ENCODE measurements at places on chromosomes 1 and 21.

- no peak for DNase-seq
Observed at GRCh38 chr1:89611721-89612120, 21.2 kb upstream of the LRRC8C start.

GRCh38 chr21:36422279-36423098 lies 37.3 kb downstream of the CHAF1B start:
- peak; percentile 5 for DNase-seq

DNA sequence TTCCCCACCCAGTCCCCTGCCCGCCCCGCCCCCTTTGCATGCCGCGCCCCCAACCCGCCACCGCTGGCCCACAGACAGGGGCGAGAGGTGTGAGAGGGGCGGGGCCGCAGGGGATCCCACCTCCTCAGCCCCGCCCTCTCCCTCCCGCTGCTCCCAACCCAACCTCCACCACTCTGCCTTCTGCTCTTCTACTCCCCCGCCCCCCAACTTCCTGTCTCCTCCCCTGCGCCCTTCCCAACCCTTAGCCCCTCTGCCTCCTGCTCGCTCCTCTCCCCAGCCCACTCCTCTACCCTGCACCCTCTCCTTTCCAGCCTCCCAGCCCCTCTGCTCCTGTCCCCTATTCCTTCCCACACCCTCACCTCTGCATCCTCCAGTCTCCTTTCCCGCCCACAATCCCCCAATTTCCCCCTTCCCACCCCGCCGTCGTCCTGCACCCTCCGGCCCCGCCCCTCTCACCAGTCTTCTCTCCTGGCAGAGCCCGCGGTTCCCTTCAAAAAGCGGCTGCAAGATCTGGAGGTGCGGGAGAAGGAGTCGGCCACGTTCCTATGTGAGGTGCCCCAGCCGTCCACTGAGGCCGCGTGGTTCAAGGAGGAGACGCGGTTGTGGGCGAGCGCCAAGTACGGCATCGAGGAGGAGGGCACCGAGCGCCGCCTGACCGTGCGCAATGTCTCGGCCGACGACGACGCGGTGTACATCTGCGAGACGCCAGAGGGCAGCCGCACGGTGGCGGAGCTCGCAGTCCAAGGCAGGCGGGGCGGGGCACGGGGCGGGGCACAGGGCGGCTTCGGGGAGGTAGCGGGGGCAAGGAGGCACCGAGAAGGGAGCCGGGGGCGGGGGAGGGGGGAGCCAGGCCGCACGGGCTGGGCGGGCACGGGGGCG lies 5.4 kb downstream of the OBSCN start:
- DNase-seq, result peak; percentile 3

GRCh38 chr1:14925336-14926136 lies 228.0 kb upstream of the TMEM51 start:
- no peak for DNase-seq

- DNase-seq, result no peak
Observed at GRCh38 chr1:103457886-103458455, 67.5 kb upstream of the RNPC3 start.

- DNase-seq, result no peak
Observed at GRCh38 chr1:238476841-238477240, 586.1 kb upstream of the ZP4 start.

All from NCI-H2029 treated with DMSO at 0.1 percent for 48 hours (cell line).